HFFc6 (cell line): ENCODE measurements at places on chromosomes 1 and 21. TPM values are rescaled to one million over a fixed set of nuclear protein-coding genes. Genes with fewer than 3 reads are reported as not detected.

DNA sequence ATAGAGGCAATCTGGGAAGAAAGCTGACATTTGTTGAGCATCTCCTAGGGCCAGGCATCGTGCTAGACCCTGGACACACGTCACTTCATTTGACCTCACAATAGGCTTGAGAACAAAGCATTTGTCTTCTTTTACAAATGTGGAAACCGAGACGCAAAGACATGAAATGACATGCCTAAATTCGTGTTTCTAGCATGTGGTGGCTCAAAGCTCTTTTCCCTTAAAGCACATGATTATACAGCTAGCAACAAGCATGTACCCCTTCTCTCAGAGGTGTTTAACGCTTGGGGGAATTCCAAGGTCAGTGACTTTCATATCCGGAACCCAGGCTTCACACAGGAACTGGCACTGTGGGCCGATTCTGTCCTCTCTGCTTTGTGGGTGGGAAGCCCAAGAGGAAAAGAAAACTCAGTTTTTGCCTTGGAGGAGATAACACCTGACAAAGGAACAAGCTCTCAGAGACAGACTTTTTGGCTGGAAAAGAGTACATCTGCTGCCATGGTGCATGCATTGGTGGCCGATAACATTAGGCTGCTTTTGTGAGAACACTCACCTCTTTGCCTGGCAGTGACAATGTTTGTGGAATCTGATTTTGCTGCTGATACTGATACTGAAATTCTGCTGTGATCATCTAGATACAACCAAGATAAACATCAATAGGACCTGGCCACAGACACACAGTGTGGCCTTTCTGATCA lies 15.4 kb upstream of the CD2 start:
- H3K27ac ChIP-seq = no peak overlapping the region
- DNase-seq = no peak
- no peaks in the 10 kb centered on the region for H3K4me1 ChIP-seq
- H3K4me3 ChIP-seq = no peak overlapping the region
- H3K27me3 ChIP-seq = peaks cover 15% of the 10 kb centered on the region

DNA sequence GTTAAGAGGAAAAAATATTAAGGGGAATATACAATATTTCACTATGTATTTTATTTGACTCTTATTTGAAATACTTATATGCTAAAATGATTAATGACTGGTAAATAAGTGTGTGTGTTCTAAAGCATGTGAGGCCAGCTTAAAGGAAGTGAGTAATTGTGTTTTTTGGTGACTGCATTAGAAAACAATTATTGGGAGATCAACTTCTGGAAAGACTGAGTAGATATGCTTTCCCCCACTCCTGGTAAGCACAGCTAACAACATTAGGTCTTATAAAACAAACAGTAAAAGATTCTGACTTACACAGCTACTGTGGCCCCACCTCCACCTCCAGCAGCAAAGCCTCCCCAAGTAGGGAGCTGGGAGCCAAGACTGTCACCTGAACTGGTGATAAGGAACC lies 403.0 kb downstream of the SRGAP2C start:
- H3K4me1 ChIP-seq = no peaks in the 10 kb centered on the region; the same call in 1 of the 2 replicates
- H3K4me3 ChIP-seq = no peak overlapping the region
- no peak for DNase-seq
- H3K36me3 ChIP-seq = no peaks in the 10 kb centered on the region
- no peak overlapping the region for H3K27ac ChIP-seq

NCF2 gene
- total RNA-seq = 1.1 and 1.5 TPM in 2 replicates

PRR9 gene
- total RNA-seq = not detected in 3 replicates

NOL9 gene
- 28.4 to 30.1 TPM (median 28.9 TPM) in 3 replicates for total RNA-seq
